ENCODE measurements at places on chromosomes 2 and 18.

DNA sequence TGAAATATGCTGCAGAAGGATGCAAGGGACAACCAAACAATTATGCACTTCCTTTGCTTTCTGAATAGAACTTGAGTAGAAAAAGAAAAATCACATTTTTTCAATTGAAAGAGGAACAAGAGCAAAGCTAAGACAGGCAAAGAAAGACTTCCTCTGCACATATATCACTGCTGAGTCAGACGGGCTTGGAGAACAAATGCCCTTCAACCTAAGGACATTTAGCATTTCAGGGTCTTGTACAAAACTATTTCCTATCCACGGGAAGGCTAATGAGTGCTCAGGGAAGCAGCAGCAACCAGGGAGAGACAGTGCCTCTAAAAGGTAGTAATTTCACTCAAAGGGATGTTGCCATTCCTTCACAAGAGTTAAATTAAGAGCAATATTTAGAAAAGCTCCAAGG lies 570.0 kb upstream of the GCFC2 start:
- DNase-seq: no peak

DNA sequence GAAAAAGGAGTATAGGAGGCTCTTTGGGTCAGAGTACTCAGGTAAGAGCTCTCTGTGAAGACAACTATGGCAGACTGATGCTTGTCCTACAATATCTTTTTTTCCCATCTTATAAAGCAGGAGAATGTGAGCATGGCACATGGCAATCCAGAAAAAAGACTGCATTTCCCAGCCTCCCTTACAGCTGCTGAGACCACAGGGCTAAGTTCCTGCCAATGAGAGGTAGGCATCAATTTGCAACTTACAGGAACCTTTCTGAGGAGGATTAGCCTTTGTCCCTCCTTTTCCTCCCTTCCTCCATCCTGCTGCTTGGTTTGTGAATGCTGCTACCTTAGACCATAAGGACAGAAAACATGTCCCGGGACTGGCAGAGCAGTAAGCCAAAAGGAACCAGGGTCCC lies 37.8 kb upstream of the ST8SIA5 start:
- no peak for DNase-seq

- DNase-seq: no peak
Measured at GRCh38 chr2:180205621-180206235, 198.6 kb upstream of the CWC22 start.

DNA sequence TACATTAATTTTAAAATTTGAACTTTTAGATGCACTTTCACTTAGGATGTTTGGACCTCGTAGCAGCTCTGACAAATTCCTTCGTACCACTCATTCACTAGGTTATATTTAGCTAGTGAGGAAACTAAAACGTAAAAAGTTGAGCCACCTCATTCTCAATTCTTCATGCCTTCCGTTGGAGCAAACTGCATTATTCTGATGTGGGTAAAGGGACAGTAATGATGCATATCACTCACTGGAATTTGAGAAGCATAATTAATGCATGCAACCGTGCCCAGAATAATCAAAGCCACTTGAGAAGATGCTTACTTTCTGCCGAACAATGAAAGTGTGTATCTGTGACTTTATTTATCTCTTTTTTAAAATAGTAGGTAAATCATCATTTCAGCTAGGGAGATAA lies 2.2 kb downstream of the CNOT9 start:
- DNase-seq: no peak

DNA sequence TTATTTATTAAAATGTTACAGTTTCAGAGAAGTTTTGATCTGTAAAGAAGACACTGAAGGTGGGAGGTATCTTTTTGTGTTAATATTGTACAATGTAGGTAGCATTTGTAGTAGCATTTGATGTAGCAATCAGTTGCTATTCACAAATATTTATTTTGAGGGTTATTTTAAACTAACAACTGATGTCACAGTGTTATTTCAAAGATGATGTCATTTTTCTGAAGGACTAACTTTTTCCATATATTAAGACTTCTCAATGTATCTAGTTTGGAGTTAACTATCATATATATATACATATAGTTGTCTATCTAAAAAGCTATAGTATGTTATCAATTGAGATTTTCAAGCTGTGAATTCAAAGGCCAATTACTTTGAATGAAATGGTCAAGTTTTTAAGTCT lies 1003.3 kb downstream of the DSC3 start:
- DNase-seq: no peak

DNA sequence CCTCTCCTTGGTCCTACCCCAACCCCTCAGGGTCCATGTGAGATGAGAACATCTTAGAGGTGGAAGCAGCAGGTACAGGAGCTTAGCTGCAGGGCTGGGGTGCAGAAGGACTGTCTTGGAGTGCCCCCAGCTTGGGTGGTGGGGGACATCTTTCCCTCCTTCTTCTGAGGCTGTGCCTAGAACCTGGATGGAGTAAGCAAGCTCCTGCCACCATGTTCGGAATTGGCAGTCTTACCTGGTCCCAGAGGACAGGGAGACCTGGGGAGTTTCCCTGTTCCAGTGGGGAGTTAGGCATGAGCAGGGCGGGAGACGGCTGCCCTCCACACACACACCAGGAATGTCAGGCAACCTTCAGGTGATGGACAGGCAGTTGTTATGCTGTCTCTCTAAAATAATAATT lies 131.0 kb upstream of the COPS8 start:
- DNase-seq: no peak

- DNase-seq: no peak
Measured at GRCh38 chr2:134109725-134110124, 144.1 kb upstream of the MGAT5 start.

GRCh38 chr2:154489266-154489858 lies 209.1 kb upstream of the KCNJ3 start:
- no peak for DNase-seq

- no peak for DNase-seq
Measured at GRCh38 chr2:137369106-137369505, 595.2 kb upstream of the HNMT start.

DNA sequence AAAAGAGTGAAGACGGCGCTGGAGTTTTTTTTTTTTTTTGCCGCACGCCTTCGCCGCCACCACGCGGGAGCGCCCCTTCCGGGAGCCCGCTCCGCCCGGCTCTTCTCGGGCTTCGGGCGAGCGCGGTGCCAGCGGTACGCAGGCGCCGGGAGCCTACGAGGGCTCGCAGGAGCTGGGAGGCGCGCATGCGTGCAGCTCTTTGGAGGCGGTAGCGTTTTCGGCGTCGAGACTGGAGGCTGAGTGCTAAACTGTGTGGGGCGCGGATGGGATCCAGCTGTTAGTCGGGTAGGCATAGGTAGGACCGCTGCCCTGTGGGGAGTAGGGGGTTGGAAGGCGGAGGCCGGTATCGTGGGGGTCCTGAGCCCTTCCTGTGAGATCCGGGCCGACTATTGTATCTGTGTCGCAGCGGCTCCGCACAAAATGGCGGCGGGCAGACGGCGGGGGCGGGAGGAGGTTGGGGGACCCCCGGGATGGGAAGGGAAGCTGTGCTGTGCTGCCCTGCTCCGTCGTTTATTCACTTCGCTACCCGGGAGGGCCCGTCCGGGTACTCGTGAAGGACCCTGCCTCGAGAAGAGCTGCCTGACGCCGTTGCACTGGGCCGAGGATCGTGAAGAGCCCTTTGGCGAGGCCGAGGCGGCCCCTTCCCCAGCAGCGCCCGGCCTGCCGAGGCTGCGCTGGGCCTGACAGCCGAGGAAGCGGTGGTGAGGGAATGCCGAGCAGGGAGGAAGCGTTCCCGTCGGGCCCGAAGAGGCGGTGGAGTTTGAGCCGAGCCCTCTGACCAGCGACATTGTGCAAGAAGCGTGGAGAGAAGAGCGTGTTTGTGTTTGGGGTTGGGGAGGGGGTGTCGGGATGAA lies at the start of gene ZNF638:
TSS of gene ZNF638 (plus strand) at position 202 of the 854 bp plus-strand sequence. CDS start 17,173 bp downstream, outside the sequence.
- DNase-seq: peak; percentile 82

DNA sequence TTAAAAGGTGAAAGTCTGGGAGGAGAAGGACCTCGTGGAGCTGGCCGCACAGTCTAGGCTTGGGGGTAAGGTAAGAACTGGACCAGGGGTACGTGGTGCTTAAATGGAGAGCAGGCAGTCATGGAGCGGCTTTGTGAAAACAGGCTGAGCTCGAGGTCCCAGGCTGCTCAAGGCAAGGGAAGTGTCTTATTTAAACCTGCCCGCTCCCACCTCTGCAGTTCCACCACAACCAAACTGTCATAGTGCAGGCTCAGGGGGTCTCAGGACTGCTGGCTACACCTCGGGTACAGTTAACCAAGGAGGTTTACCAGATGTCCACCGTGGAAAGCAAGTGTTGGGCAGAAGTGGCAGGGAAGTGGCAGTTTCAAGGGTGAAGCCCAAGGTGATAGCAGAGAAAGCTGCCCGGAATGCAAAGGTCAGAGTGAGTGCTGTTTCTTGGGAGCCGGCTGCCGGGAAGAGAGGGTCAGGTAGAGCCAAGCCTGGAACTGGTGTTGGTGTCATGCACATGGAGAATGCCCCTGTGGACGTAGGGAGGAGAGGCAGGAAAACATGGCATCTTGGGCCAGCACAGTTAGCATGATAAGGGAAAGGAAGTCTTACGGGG lies 203.3 kb downstream of the GBX2 start:
- no peak for DNase-seq

GRCh38 chr2:25460261-25460905 lies 118.7 kb upstream of the DNMT3A start:
- no peak for DNase-seq

DNA sequence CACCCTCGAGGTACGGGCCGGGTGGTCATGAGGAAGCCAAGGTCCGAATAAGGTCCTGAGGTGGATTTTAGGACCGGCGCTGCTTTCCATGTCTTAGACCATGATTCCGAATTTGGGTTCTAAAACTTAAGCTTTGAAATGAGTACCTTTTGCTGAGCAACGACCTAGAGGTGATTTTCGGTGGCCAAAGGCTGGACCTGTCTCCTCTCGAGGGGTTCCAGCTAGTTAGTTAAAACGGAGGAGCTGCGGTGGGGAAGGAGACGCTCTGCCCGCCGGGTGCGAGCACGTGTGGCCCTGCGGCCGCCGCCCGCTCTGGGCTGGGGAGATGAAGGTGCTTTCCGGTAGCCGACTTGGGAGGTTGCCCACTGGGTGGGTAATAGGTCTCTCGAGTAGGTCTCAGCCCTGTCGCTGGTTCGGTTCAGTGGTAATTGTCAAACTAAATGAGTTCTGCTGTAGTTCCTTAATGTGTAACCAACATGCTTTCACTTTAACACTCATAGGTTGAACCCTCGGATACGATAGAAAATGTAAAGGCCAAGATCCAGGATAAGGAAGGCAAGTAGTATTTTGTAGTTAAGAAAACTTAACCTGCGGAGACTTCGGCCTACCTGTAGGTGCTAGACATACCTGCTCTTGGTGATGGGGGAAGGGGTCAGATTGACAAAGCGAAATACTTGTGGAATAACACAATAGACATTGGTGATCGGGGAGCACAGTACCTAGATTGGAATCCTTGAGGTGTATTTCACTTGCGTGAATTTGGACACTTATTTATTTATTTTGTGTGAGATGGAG lies 572 bp downstream of the RPS27A start:
- no peak for DNase-seq

DNA sequence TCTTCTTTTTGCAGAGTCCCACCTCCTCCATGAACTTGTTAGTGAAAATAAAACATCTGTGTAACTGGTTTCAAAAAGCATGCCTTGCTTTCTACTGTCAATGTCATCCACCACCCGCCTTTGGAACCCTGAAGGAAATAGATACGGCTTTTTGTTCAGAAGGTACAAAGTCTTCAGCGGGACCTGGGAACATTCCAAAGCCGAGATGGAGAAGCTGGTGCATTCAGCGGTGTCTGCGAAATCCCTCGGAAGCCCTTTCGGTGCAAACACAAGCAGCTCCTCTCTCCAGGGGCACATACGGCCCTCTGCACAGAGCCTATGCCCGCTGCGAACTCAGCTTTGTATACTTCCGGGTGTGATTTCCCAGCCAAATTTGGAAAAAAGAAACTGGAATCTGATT lies 555.8 kb upstream of the SALL3 start:
- no peak for DNase-seq

- no peak for DNase-seq
Measured at GRCh38 chr18:54100466-54100865, 124.0 kb downstream of the MBD2 start.

GRCh38 chr18:49901862-49902340 lies 88.6 kb upstream of the ACAA2 start:
- DNase-seq: no peak

DNA sequence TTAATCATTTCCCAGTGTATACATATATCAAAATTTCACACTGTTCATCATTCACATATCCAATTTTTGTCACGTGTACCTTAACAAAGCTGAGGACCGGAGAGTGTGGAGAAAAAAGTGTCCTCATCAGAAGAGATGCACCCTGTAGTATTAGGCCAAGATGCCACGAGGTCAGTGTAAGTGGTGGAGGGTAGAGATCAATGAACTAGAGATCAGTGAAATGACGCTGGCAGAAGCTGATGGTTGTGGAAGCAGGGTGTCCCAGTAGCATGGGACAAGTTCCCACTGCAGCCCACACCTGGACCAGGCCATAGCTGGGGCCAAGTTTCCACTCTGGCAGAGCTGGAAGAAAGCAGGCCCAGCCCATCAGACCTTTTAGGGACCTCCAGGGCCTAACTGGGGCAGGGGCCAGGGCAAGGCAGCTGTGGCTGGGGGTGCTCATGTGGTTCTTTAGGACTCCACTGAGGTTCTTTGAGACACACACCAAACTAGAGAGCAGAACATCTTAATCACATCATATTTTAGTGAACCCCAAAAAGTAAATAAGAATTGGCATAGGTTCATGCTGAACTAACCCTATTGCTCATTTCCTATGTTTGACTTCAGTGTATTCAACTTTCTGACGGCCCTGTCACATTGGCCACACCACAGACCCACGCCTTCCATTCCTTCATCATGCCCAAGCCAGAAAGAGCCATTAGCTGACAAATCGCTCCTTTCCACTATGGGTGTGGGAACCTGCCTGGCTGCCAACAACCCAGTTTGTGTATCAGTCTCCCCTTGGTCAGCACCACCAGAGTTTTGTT lies 21.6 kb upstream of the GPR55 start:
- no peak for DNase-seq

- DNase-seq: no peak
Measured at GRCh38 chr18:48139431-48140347, 209.2 kb upstream of the SMAD2 start.

GRCh38 chr2:217797661-217798069 lies 205.1 kb downstream of the TNS1 start:
- DNase-seq: no peak

- no peak for DNase-seq
Measured at GRCh38 chr2:11566383-11566782, 32.5 kb downstream of the GREB1 start.

DNA sequence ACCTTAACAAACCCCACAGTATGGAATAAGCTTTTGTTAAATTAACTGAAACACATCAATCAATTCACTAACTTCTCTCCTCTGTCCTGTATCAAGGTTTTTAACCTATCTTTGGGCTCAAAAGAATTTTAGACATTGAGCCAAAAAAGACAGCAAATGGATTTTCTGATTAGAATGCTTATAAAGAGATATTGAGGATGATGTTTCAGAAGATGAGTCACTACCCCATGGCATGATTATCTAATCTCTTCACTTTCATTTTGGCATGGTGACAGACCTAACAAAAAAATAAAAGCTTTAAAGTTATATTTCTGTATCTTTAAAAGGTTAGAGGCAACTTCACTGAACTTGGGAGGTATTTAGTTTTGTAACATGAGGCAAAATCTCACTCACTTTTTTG lies 55.5 kb downstream of the SGPP2 start:
- DNase-seq: no peak

- DNase-seq: no peak
Measured at GRCh38 chr2:224990710-224991109, 51.6 kb downstream of the DOCK10 start.
